Activated CD4-positive, alpha-beta T cell treated with anti-CD3 and anti-CD28 coated beads, Interleukin-2, amount 10 ng/mL, durations not matched to agents 24 days and 14 days (primary cell): ENCODE measurements at places on chromosomes 12 and 14. TPM values are rescaled to one million over a fixed set of nuclear protein-coding genes. Genes with fewer than 3 reads are reported as not detected.

The NANOG gene
- not detected in 2 replicates for total RNA-seq

- DNase-seq = no peak
- H3K27me3 ChIP-seq = peaks cover 41% of the 10 kb centered on the region
- H3K4me3 ChIP-seq = no peak overlapping the region
- H3K4me1 ChIP-seq = no peaks in the 10 kb centered on the region
- H3K36me3 ChIP-seq = peaks cover 1% of the 10 kb centered on the region
Observed at GRCh38 chr12:1518591-1519516, 75.5 kb downstream of the FBXL14 start.

- H3K36me3 ChIP-seq = no peaks in the 10 kb centered on the region
- no peaks in the 10 kb centered on the region for H3K4me1 ChIP-seq
- H3K27me3 ChIP-seq = no peaks in the 10 kb centered on the region
- no peak overlapping the region for H3K4me3 ChIP-seq
- no peak for DNase-seq
- H3K27ac ChIP-seq = no peak overlapping the region
Observed at GRCh38 chr14:87286826-87287225, 706.2 kb downstream of the GALC start.

GRCh38 chr14:101736585-101736984, 24.9 kb upstream of the PPP2R5C start:
- no peak overlapping the region for H3K4me3 ChIP-seq
- H3K27me3 ChIP-seq = no peaks in the 10 kb centered on the region
- peaks cover 26% of the 10 kb centered on the region for H3K4me1 ChIP-seq
- H3K27ac ChIP-seq = no peak overlapping the region
- DNase-seq = no peak

The PPP1R1A gene
- total RNA-seq = not detected in 2 replicates

The CD4 gene
- total RNA-seq = 264 and 271 TPM in 2 replicates

GRCh38 chr14:102185360-102185759, 45.7 kb downstream of the WDR20 start:
- H3K27ac ChIP-seq = peak overlapping the region; percentile 92
- no peak for DNase-seq
- no peak overlapping the region for H3K4me3 ChIP-seq
- peaks cover 37% of the 10 kb centered on the region for H3K4me1 ChIP-seq

- H3K27ac ChIP-seq = no peak overlapping the region
- no peaks in the 10 kb centered on the region for H3K36me3 ChIP-seq
- H3K4me1 ChIP-seq = no peaks in the 10 kb centered on the region
- no peak for DNase-seq
- peaks cover 5% of the 10 kb centered on the region for H3K27me3 ChIP-seq
Observed at GRCh38 chr14:56212521-56212920, 94.3 kb downstream of the PELI2 start.

DNA sequence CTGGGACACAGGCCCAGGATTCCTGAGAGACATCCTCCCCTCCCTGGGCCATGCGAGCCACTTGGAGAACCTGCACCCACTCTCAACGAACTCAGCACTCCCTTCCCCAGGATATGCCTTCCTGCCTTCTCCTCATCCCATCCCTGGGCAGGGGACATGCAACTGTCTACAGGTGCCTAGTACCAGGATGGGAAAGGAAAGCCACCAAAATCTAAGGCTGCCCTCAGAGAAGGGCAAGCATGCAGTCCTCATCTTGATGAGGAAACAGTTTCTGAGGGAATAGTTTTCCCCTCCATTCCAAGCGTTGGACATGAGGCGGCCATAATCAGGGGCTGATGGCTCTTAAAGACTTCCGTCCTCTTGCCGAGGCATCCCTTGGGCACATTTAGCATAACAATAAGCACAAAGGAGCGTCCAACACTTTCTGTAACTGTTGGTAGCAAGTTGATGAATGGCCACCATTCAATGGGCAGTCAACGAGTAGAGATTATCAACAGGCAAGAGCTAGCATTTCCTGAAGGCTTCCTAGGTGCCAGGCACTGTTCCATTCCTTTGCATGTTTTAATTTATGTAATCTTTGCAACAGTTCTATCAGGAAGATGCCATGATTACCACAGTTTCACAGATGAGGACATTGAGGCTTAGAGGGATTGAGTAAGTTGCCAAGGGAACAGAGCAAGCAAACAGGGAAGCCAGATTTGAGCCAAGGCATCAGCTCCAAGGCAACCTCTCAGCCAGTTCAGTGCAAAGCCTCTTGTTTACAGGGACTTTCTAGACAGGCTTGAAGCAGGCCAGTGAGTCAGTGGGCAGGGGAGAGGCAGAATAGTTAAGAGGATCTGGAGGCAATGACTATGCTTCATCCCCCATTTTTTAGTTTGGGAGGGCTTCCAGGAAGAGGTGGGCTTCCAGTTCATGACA, 105.1 kb downstream of the SINHCAF start:
- no peak for DNase-seq
- no peaks in the 10 kb centered on the region for H3K4me1 ChIP-seq
- no peak overlapping the region for H3K4me3 ChIP-seq
- no peaks in the 10 kb centered on the region for H3K36me3 ChIP-seq
- peaks cover 2% of the 10 kb centered on the region for H3K27me3 ChIP-seq

GRCh38 chr12:124914392-124915238, at the start of gene UBC:
UBC (minus strand) TSS chr12:124914650; CDS start chr12:124913771, 879 bp downstream.
- H3K27ac ChIP-seq = peak within 1 kb of the TSS; percentile 100
- no peaks in the 10 kb centered on the region for H3K27me3 ChIP-seq
- peak; percentile 97 for DNase-seq
- H3K4me1 ChIP-seq = peaks cover 68% of the 10 kb centered on the region

DNA sequence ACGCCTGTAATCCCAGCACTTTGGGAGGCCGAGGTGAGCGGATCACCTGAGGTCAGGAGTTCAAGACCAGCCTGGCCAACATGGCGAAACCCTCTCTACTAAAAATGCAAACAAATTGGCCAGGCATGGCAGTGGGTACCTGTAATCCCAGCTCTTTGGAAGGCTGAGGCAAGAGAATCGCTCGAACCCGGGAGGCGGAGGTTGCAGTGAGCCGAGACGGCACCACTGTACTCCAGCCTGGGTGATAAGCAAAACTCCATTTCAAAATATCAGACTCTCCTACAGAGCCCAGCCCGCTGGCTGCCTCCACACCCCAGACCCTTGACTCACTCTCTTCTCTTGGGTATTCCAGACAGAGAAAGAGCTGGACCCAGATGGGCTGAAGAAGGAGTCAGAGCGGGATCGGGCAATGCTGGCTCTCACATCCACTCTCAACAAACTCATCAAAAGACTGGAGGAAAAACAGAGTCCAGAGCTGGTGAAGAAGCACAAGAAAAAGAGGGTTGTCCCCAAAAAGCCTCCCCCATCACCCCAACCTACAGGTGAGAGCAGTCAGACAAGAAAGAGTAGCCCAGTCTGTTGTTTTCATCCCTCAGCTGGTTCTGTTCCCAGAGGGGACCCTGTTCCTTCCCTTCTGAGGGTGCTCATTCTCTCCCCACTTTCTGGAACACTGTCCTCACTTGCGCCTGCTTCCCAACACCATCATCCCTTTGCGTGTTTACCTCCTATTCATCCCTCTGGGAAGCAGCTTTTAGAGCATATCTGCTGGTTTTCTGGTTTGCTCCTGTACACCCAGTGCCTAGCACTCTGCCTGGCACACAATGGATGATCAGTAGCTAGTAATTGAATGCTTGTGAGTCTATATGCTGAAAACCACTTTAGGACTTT, 19.7 kb downstream of the AGAP2 start:
- no peak overlapping the region for H3K4me3 ChIP-seq
- H3K27me3 ChIP-seq = no peaks in the 10 kb centered on the region
- no peaks in the 10 kb centered on the region for H3K4me1 ChIP-seq
- H3K36me3 ChIP-seq = peaks cover 43% of the 10 kb centered on the region

- H3K36me3 ChIP-seq = no peaks in the 10 kb centered on the region
- H3K4me3 ChIP-seq = no peak overlapping the region
- no peak for DNase-seq
- H3K27me3 ChIP-seq = no peaks in the 10 kb centered on the region
- peaks cover 26% of the 10 kb centered on the region for H3K4me1 ChIP-seq
Observed at GRCh38 chr12:113087193-113087592, 30.7 kb downstream of the DTX1 start.

The VSX2 gene
- not detected in 2 replicates for total RNA-seq

DNA sequence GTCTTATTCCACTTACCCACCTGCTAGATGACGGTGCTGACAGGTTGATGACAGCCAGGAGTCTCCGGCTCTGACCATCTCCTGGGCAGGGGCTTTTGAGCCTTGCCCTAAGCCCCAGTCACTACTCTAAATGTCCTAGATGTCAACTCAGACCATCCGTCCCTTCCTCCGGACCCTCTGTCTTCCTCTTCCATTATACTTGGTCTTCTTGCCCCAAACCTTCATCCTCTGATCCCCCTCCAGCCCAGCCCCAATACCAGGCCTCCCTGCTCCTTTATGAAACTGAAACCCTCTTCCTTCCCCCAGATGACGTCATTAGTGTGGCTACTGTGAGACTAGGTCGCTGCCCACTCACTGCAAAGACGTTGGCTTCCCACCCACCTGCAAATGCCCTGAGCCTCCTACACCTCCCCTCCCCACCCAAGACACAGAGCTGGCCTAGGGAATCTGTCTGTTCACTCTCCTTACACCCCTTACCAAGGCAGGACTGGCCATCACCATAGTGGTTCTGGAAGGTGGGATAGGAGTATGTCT, 10.1 kb downstream of the KRT71 start:
- H3K27ac ChIP-seq = no peak overlapping the region
- no peaks in the 10 kb centered on the region for H3K36me3 ChIP-seq
- peaks cover 8% of the 10 kb centered on the region for H3K4me1 ChIP-seq
- H3K27me3 ChIP-seq = no peaks in the 10 kb centered on the region
- H3K4me3 ChIP-seq = no peak overlapping the region

The CMA1 gene
- total RNA-seq = not detected in 2 replicates

The CPNE6 gene
- not detected in 2 replicates for total RNA-seq

DNA sequence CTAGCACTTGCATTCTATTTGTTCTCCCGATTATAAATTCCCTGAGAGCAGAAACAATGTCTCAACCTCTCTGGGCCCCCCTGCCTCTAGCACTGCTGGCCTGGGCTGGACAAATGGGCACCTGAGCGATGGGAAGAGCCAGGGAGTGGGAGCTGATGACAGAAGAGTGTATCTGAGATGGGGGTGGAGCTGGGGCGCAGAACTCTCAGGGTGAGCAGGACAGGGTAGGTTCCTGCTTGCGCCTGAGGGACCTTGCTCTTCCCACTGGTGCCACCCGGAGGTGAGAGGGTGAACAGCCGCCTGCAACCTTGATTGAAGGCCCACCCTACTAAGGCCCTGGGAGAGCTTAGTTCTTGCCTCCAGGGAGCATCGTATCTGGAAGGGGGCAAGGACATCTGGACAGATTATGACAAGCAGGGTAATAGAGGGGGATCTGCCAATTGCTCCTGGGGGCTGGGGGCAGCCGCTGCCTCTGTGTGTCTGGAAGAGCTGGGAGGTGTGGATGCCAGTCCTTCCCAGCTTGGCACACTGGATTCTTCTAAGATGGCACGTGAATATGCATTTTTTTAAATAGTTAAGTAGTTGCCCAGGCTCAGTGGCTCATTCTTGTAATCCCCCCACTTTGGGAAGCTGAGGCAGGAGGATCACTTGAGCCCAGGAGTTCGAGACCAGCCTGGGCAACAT, 43.0 kb upstream of the TSPAN9 start:
- H3K27ac ChIP-seq = no peak overlapping the region
- no peaks in the 10 kb centered on the region for H3K27me3 ChIP-seq
- DNase-seq = peak; percentile 81
- no peaks in the 10 kb centered on the region for H3K4me1 ChIP-seq

The RNU4-1 gene
- 2,196 and 2,563 TPM in 2 replicates for total RNA-seq

- peaks cover 3% of the 10 kb centered on the region for H3K4me1 ChIP-seq
- H3K27ac ChIP-seq = no peak overlapping the region
- peaks cover 73% of the 10 kb centered on the region for H3K36me3 ChIP-seq
- H3K4me3 ChIP-seq = no peak overlapping the region
- DNase-seq = no peak
- H3K27me3 ChIP-seq = no peaks in the 10 kb centered on the region
Observed at GRCh38 chr14:102043251-102044025, 43.4 kb downstream of the HSP90AA1 start.

The CLEC12A gene
- total RNA-seq = 0.28 TPM in 1 of 2 replicates, not detected in the other

- DNase-seq = peak; percentile 56
- H3K4me3 ChIP-seq = peak overlapping the region; percentile 4
- peaks cover 56% of the 10 kb centered on the region for H3K4me1 ChIP-seq
- H3K27me3 ChIP-seq = no peaks in the 10 kb centered on the region
- H3K27ac ChIP-seq = peak overlapping the region; percentile 34
Observed at GRCh38 chr14:65318636-65319506, 93.7 kb upstream of the FUT8 start.

The TRIAP1 gene
- 54.6 and 57.5 TPM in 2 replicates for total RNA-seq

DNA sequence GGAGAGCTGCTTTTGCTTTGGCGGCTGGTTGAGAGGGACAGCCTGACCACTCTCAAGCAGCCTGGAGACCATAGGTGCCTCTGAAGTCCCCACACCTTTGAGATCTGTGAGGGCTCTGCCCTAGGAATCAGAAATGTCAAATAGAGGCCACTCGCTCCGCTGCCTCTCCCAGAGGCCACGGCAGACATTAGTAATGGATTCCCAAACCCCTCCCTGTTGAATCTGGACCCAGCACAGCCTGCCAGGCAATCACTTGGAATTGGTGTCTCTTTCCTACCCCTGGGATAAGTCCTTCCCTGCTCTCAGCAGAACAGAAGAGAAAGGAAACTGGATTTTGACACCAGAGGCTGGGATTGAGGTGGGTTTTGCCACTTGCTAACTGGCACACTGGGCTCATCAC, 25.0 kb downstream of the MMAB start:
- H3K36me3 ChIP-seq = no peaks in the 10 kb centered on the region
- no peak for DNase-seq
- H3K4me1 ChIP-seq = peaks cover 8% of the 10 kb centered on the region

- H3K4me3 ChIP-seq = no peak overlapping the region
- H3K27me3 ChIP-seq = no peaks in the 10 kb centered on the region
- DNase-seq = no peak
- no peaks in the 10 kb centered on the region for H3K36me3 ChIP-seq
Observed at GRCh38 chr14:104291123-104292000, 153.0 kb downstream of the KIF26A start.

DNA sequence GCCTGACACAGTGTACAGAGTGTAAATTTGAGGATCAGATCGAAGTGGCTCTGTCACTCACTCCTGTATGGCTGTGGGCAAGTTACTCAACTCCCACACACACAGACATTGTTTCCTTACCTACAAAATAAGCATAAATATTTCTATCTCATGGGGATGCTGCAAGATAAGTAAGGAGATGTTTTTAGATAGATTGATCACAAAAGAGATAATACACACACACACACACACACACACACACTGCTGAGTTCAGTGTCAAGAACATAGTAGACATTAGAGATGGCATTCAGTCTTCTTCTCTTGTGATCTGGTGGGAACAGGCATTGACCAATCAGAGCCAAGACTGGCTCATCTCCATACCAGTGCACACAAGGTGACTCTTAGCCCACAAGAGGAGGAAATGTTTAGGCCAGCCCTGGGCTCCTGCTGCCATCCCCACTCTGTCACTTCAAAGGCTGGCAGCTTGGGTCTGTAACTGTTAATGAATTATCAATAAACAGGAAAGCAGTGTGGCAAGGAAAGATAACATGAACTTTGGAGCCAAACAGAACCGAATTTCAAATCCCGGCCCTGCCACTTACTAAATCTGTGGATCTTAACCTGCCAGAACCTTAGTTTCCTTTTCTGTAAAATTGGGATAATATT, 3.4 kb upstream of the RNASE8 start:
- H3K36me3 ChIP-seq = no peaks in the 10 kb centered on the region
- no peak for DNase-seq
- no peak overlapping the region for H3K4me3 ChIP-seq
- H3K27ac ChIP-seq = no peak overlapping the region
- peaks cover 5% of the 10 kb centered on the region for H3K27me3 ChIP-seq
- peaks cover 3% of the 10 kb centered on the region for H3K4me1 ChIP-seq

The C3AR1 gene
- 0.56 and 0.73 TPM in 2 replicates for total RNA-seq

The CABP1 gene
- 0.16 and 0.17 TPM in 2 replicates for total RNA-seq
